Stimulated activated CD8-positive, alpha-beta memory T cell treated with anti-CD3 and anti-CD28 coated beads, Interleukin-12 subunit alpha, Interleukin-12 subunit beta, amount 100 ng/mL, for 4 hours (primary cell): ENCODE measurements at places on chromosomes 16 and 17.
A peak's percentile ranks its signal among the peaks of the same experiment; 100 is the strongest.

DNA sequence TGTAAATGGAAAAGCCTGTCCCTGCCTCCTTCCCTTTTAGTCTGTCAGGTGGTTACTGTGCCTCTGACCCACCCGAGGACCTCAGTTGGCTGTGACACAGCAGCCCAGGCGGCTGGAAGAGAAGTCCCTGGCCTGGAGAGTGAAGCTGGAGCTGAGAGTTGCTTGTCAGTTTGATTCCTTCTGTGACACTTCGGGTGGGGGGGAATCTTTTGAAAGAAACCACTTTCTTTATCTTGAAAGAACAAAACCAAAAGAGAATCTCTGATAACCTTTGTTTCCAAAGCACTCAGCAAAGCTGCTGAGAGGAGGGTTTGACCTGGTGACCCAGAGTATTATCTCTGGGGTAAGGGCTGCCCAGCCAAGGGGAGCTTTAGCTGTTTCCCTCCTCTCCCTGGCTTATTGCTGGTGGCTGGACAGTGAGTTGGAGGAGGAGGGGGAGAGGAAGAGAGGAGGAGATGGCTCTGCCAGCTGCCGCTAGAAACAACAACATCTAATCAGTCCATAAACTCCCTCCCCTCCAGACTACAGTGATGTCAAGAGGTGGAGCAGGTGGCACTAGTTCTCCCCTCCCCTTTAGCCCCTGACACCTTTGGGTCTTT, 34.0 kb downstream of the YPEL2 start:
- DNase-seq: no peak

GRCh38 chr16:77406680-77407079, 28.2 kb downstream of the ADAMTS18 start:
- DNase-seq: no peak

GRCh38 chr16:79412783-79413225, 187.7 kb downstream of the MAF start:
- DNase-seq: no peak

- peak; percentile 36 for DNase-seq
Measured at GRCh38 chr17:42287305-42287976, 857 bp upstream of the STAT5A start.

GRCh38 chr17:78082988-78083387, 45.6 kb downstream of the TMC6 start:
- DNase-seq: no peak

DNA sequence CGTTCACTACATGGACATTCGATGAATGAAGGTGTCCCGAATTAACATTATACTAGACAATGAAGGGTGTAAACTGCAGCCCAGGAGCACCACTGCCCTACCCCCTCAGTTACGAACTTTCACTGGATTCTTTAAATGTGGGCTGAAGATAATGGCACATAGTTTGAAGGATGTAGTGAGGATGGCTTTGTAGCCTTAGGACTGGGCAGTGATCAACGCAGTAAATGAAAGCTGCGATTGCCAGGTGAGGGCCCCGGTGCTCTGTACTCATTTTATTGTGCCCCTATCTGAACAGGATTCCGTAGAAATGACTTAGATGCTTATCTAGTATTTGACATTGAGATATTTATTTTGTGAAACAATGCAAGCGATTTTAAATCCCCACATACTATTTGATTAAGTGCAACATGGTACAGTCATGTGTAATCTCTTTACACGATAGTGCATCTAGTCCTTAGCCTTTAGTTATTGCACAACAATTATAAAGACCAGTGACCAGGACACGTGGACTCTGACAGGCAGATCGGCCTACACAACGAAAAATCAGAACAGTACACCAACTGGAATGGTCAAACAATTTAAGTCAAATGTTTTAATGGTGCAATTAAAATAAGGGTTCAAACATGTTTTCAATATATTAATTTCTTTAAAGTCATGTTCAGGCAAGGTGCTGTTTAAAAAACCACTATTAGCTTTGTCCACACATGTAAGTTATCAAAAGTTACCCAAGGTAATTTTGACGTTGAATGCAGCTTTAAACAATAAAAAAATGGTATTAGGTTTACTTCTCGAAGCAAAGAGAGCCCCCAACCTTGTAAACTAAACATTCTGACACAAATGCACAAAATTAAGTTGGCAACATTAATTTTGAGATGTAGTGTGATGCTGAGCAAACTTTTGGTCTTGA, 17.4 kb upstream of the ERN1 start:
- DNase-seq: no peak
